HFFc6 (cell line): ENCODE measurements at places on chromosomes 13 and 19.

DNA sequence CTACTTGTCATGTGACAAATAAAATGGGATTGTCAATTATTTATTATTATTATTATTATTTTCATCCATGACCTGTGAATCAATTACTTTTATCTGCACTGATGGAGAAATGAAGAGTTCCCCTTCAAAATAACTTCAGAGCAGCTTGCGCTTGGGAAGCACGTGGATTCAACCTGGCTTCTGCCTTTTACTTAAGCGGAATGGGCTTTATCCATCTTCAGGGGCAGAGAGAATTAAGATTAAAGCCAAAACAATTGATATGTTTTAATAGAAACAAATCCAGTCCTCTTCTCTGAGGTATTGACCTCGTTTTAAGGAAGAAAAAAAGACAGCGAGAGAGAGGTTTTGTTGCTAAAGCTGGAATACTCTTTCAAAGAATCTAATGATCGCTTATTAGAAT is 876 bp downstream of the SACS start:
- H3K36me3 ChIP-seq: no peaks in the 10 kb centered on the region
- DNase-seq: no peak
- peak overlapping the region; percentile 98 for H3K4me3 ChIP-seq
- H3K4me1 ChIP-seq: peaks cover 45% of the 10 kb centered on the region
- H3K27me3 ChIP-seq: no peaks in the 10 kb centered on the region; the same call in 1 of the 2 replicates
- peak overlapping the region; percentile 92 for H3K27ac ChIP-seq

DNA sequence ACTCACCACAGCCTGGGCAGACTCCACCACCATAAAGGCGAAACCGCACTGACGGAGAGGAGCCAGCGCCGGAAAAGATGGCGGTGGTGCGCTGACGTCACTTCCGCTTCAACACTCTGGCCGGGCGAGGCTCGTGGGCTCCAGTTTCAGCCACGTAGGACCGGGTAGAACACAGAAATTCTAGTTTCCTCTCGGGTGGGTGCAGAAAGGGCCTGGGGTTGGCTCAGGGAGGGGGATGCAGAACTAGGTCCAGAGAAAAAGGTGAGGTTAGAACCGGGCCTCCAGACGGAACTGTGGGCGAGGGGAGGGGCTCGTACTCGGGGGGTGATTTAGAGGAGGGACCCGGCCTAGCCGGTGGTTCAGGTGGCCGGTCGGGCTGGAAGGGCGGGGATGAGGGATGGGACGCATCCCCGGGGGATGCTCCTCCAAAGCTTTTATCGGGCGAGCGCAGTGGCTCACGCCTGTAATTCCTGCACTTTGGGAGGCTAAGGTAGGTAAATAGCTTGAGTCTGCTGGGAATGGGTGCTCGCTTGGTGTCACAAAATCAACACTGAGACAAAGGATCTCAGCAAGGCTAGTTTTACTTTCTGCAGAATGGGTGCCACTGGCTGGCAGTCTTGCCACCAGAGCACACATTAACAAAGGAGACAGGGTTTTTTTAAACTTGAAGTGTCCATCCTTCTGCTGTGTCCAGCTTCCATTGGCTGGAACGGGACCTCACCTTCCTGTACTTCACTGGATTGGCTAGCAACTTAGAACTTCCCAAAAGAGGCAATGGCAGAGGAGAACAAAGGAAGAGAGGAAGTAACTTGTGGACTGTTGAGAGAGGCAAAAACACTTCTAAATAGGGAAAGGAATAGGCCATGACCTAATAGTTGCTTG is at the start of gene ZNF561:
Gene ZNF561 (minus strand): TSS at position 77 of the 882 bp plus-strand sequence. CDS start 1,776 bp downstream, outside the sequence.
- H3K27me3 ChIP-seq: peaks cover 5% of the 10 kb centered on the region
- H3K4me3 ChIP-seq: peak within 1 kb of the TSS; percentile 100

- H3K4me3 ChIP-seq: no peak overlapping the region
- H3K4me1 ChIP-seq: no peaks in the 10 kb centered on the region
- H3K27ac ChIP-seq: no peak overlapping the region
- peaks cover 12% of the 10 kb centered on the region for H3K36me3 ChIP-seq
- no peak for DNase-seq
Observed at GRCh38 chr19:10681658-10682057, 19.6 kb upstream of the QTRT1 start.

DNA sequence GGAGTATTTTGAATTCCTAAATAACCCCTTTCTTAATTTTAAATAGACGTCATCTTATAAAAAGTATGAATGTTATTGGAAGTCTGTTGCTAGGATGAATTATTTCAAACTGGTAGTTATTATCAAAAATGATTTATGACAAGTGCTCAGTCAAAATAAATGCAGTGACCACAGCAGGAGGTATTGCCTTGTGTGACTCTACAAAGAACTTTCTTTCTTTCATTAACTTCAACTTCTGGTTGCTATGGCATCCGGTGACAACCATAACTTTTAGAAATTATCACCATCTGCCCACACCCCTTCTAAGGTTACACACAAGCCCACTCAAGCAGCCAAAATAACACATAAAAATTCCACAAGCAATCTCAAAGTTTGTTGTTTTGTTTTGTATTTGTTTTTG is 189.9 kb downstream of the DACH1 start:
- no peak overlapping the region for H3K4me3 ChIP-seq
- DNase-seq: no peak
- no peaks in the 10 kb centered on the region for H3K27me3 ChIP-seq
- H3K27ac ChIP-seq: no peak overlapping the region
- H3K36me3 ChIP-seq: no peaks in the 10 kb centered on the region

- no peak overlapping the region for H3K4me3 ChIP-seq
- no peaks in the 10 kb centered on the region for H3K36me3 ChIP-seq
- no peak overlapping the region for H3K27ac ChIP-seq
Observed at GRCh38 chr13:75385708-75386083, 96.3 kb downstream of the TBC1D4 start.

GRCh38 chr19:52739576-52739975 is 4.7 kb upstream of the ZNF611 start:
- no peak overlapping the region for H3K27ac ChIP-seq
- no peak overlapping the region for H3K4me3 ChIP-seq
- H3K4me1 ChIP-seq: peaks cover 18% of the 10 kb centered on the region
- no peaks in the 10 kb centered on the region; the same call in none of the 2 replicates for H3K36me3 ChIP-seq
- no peak for DNase-seq

GRCh38 chr19:43725468-43725867 is 9.6 kb downstream of the IRGC start:
- no peak overlapping the region for H3K27ac ChIP-seq
- no peak for DNase-seq
- no peaks in the 10 kb centered on the region for H3K4me1 ChIP-seq
- no peak overlapping the region for H3K4me3 ChIP-seq
- peaks cover 9% of the 10 kb centered on the region; the same call in 1 of the 2 replicates for H3K36me3 ChIP-seq

DNA sequence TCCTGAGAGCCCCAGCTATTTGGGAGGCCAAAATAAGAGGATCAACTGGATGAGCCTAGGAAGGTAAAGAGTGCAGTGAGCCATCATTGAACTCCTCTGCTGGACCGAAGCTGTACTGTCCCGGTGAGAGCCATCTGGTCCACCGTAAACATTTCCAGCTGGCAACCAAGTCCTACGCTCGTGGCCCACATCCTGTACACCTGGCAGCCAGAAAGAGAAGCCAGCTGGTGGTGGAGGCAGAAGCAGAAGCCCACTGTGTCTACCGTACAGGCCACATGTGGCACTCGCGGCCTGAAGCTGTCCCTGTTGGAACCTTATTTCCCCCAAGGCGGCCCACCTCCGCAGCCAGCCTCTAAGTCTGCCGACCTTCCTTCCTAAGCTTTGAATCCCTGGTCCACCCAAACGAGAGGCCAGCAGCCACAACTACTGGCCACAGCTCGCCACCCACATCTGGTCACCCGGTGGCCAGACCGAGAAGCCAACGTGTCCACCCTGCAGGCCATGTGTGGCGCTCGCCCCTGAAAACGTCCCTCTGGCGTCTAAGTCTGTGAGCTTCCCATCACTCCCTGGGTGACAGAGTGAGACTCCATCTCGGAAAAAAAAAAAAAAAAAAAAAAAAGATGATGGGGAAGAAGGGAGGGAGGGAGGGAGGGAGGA is 14.2 kb upstream of the ZNF91 start:
- peaks cover 13% of the 10 kb centered on the region for H3K36me3 ChIP-seq
- H3K4me3 ChIP-seq: no peak overlapping the region; the same call in 1 of the 2 replicates
- no peaks in the 10 kb centered on the region for H3K27me3 ChIP-seq

GRCh38 chr19:10687518-10688288 is 13.5 kb upstream of the QTRT1 start:
- H3K36me3 ChIP-seq: peaks cover 30% of the 10 kb centered on the region
- H3K4me1 ChIP-seq: no peaks in the 10 kb centered on the region
- DNase-seq: no peak
- peaks cover 6% of the 10 kb centered on the region; the same call in 1 of the 2 replicates for H3K27me3 ChIP-seq

DNA sequence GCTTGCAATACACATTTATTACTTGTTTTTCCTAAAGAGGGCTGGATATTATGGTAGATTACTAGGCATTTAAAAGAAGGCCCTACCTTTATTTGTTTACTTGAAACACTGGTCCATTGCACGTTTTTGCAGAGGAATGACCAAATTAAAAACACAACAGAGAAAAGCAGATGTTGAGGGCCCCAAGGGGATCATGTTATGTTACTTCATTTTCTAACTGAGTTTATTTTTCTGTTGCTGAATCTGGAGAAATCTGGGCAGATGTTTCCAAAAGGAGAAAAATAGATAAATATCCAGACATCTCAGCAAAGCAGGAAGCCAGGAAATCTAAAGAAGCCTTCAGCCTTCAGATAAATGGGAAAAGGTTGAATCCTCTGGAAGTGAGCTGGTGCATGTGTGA is 353.0 kb downstream of the NDFIP2 start:
- DNase-seq: no peak
- H3K27ac ChIP-seq: no peak overlapping the region
- H3K27me3 ChIP-seq: peaks cover 2% of the 10 kb centered on the region; the same call in 1 of the 2 replicates
- H3K4me3 ChIP-seq: no peak overlapping the region
- peaks cover 34% of the 10 kb centered on the region for H3K4me1 ChIP-seq
- H3K36me3 ChIP-seq: peaks cover 7% of the 10 kb centered on the region

DNA sequence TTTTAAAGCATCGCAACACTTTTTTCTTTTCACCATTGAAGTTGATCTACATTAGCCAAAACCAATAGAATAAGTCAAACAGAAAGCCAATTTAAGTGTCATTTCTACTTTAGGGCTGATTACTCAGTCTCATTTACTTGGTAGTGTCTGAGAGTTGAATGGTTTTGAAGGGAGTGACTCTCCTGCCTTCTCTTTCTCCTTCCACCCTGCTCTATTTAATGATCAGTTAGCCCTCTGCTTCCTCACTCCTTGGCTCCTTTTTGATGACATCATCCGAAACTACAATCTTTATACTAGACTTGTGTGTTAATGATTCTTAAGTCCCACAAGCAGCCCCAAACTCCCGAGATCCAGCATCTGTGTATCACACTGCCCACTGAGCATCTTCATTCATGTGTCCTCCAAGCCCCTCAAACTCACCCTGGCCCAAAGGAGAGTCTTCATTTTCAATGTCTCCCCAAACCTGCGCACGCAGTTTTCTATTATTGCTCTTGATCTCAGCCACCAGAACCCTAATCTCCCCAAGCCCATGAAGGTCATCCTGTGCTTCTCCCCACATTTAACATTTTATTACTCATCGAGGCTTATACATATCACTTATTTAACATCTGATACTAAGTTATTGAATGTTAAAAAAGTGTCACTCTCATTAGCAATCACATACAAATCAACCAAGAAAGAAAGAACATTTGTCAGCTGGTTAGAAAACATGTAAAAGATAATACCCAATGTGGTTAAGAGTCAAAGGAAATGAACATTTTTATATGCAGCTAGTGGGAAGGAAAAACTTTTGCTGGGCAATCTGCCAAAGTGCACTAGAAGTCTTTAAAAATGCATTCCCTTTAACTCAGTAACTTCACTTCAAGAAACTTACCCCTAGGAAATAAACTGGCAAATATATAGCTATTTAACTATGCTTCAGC is 32.2 kb upstream of the ARGLU1 start:
- H3K27me3 ChIP-seq: peaks cover 10% of the 10 kb centered on the region
- no peak overlapping the region for H3K27ac ChIP-seq
- peaks cover 7% of the 10 kb centered on the region for H3K4me1 ChIP-seq
- H3K4me3 ChIP-seq: no peak overlapping the region
- H3K36me3 ChIP-seq: no peaks in the 10 kb centered on the region
- DNase-seq: peak; percentile 55

- no peak overlapping the region for H3K27ac ChIP-seq
- peaks cover 34% of the 10 kb centered on the region for H3K27me3 ChIP-seq
- H3K36me3 ChIP-seq: no peaks in the 10 kb centered on the region
Observed at GRCh38 chr13:98622931-98623331, 46.0 kb upstream of the STK24 start.

DNA sequence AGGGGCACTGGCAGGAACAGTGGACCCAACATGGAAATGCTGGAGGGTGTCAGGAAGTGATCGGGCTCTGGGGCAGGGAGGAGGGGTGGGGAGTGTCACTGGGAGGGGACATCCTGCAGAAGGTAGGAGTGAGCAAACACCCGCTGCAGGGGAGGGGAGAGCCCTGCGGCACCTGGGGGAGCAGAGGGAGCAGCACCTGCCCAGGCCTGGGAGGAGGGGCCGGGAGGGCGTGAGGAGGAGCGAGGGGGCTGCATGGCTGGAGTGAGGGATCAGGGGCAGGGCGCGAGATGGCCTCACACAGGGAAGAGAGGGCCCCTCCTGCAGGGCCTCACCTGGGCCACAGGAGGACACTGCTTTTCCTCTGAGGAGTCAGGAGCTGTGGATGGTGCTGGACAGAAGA is 4.1 kb downstream of the KLK2 start:
- H3K27ac ChIP-seq: no peak overlapping the region
- H3K27me3 ChIP-seq: peaks cover 5% of the 10 kb centered on the region
- no peaks in the 10 kb centered on the region for H3K36me3 ChIP-seq
- no peak overlapping the region for H3K4me3 ChIP-seq
- no peak for DNase-seq
- no peaks in the 10 kb centered on the region for H3K4me1 ChIP-seq

DNA sequence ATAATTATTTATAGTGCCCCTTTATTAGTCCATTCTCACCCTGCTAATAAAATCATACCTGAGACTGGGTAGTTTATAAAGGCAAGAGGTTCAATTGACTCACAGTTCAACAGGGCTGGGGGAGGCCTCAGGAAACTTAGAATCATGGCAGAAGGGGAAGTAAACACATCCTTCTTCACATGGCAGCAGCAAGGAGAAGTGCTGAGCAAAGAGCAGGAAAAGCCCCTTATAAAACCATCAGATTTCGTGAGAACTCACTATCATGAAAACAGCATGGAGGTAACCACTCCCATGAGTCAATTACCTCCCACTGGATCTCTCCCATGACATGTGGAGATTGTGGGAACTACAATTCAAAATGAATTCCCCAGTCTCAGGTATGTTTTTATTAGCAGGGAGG is 89.9 kb upstream of the STARD13 start:
- peaks cover 1% of the 10 kb centered on the region; the same call in 1 of the 2 replicates for H3K27me3 ChIP-seq
- no peak overlapping the region for H3K4me3 ChIP-seq
- DNase-seq: no peak
